Epithelial cell of esophagus (primary cell): ENCODE measurements at places on chromosomes 7 and 10.

DNA sequence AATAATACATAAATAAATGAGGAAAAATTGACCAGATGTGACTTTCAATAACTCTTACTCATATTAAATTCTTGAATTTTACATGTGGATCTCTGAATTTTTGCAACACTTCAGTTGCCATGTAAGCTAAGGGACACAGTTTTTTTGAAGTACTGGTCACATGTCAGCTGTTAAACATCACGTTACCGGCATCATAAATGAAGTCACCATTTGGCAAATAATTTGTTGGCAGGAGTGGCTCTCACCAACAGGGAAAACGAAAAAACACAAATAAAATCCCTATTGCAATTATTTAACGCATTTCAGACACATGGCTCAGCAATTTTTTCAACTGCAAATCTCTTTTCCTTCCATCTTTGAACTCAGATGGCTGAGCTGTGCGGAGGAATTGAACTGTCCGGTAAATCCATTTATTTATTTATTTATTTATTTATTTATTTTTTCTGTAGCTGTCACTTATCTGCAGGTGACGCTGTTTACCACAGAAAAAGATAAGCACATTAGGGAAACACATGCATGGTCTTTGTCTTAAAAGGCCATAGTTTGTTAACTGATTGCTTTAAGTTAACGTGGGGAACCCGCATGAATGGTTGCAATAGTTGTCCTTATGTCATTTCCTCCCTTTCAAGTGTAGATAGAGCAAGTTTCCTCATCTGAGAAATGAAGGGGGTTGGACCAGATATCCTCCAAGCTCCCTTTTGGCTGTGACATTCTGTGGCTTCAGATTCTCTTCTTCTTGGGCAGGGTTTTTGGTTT is 64.7 kb upstream of the JAZF1 start:
- DNase-seq = no peak

- peak; percentile 77 for DNase-seq
These were observed at the start of gene TSPAN14 for GRCh38 chr10:80453842-80454512. Gene TSPAN14, plus strand, starts transcription at chr10:80454310. Its CDS starts 34,924 bp downstream, at chr10:80489234.

GRCh38 chr7:16271355-16271915 is 149.9 kb downstream of the CRPPA start:
- DNase-seq = no peak

DNA sequence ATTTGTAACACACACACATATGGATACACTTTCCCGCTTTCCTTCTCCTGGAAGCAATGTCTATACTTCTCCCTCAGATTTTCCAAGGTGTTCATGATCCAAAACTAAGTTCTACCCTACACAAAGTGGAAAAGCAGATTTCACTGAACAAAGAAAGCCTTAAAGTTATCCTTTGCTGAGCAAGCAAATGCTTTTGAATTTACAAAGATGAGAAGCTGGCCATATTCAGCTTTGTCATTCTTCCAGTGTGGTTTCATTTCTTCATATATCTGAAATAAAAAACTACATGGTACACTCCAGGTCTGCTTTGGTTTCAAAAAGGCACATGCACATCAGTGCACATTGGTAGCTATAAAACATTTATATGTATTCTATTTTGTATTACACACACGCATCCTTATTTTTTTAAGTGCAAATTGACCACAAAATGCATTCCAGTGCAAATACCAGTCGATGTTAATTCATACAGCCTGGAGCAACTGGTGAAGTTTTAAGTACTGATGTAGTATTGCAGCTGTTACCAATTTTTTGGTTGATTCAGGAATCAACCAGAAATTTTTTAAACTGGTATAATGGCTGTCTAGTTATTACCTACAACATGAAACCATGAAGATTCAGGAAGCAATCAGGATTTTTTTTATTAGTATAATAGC is 65.5 kb upstream of the SRPK2 start:
- peak; percentile 67 for DNase-seq

- peak; percentile 22 for DNase-seq
These were observed 109.0 kb downstream of the LRMDA start for GRCh38 chr10:75540357-75540966.

DNA sequence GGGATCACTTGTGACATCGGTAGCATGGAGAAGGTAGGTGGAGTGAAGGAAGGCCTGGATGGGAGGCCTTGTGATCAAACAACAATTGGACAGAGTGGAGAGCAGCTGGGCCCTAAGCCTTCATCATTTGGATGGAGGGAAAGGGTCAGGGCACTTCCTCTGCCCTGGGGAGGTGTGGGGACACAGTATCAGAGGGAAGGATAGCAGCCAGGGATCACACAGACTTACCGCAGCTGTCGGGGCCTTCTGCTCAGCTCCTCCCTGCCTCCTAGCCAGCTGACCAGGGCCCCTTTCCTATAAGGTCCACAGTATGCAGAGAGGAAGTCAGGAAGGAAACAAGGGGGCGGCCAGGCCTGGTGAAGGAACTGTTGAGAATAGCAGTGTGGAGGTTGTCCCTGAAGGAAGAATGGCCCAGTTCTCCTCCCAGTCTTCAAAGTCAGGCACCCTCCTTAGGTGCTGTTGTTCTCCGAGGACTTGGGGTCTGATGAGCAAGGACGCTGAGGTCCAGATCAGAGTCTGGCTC is 62.1 kb downstream of the ABCC2 start:
- DNase-seq = no peak

DNA sequence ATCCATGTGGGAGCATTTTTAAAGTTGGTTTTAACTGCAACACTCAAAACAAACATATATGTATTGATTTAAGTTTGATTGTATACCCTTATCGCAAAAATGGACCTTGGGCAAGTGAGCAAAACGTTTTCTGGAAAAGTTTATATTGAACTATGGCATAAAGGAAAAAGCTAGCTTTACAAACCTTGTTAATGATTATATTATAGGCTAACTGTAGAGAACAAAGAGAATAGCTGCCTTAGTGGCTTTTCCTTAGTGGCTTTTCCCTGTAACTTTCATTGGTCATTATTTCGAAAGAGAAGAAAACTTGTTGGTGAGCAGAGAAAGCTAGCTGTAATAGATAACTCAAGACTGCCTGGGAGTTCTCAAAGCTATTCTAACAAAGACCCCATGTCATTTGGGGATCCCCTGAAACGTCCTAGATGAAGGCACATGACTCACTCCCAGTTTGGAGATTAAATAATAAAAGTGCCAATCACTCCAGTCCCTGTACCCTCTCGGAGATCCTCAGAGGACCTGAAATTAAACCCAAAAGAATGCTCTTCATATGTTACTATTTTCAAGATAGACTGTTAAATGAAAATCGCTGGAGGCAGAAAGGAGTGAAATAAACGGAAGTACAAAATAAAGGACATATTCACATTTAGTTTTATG is 92.1 kb downstream of the SRI start:
- no peak for DNase-seq

DNA sequence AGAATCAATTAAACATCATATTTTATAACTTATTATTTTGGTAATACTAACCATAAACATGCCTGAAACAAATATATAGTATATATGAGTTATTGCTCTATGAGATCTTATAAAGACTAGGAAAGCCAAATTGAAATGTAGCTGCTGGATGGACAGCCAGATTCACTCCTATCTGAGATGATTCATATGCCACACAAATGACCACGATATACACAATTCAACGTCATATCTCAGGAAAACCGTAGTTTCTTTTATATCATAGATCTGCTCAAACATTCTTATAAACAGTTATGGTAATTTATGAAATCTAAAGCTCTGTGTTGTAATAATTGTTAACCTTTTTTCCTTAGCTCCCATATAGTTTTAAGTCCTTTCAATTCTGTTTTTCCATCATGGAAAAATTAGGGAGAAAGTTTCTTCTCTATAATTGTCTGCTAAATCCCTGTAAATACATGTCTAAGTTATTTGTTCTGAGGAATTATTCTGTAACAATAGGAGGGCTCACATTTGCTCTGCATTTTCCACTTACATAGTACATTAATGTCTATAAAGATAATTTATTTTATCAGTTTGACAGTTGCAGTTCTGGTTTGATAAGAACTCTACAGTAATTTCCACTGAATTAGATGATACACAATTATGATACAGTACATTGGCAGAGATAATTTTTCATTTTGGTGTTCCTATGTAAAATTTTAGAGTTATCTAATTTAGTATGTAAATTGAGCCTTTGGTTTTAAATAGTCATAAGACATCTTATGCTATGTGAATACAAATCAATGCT is 42.7 kb downstream of the GNAT3 start:
- no peak for DNase-seq

- DNase-seq = no peak
These were observed 41.1 kb downstream of the VIPR2 start for GRCh38 chr7:159103382-159104187.

GRCh38 chr10:112218036-112218390 is 34.4 kb upstream of the GPAM start:
- no peak for DNase-seq

- DNase-seq = peak; percentile 72
These were observed 108.7 kb downstream of the ETV1 start for GRCh38 chr7:13880789-13881188.

DNA sequence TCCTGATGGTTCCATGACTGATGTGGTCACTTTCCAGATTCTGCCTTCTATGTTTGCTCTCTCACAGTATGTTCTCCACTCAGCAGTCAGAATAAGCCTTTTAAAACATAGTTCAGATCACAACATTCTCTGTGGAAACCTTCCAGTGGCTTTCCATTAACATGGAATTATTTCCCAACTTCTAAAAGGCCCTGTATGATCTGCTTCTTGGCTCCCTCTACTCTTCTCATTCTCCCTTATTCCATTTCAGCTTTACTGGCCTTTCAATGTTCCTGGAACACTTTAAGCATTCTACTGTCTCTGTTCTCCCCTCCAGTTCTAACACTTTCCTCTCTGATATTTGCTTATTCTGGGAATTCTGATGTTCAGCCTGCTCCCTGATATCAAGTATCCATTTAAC is 325.6 kb downstream of the THSD7A start:
- no peak for DNase-seq

GRCh38 chr10:63516207-63516606 is 5.0 kb upstream of the REEP3 start:
- DNase-seq = no peak

GRCh38 chr7:25117226-25118047 is 7.6 kb downstream of the CYCS start:
- no peak for DNase-seq
